ENCODE measurements at places on chromosomes 2 and 18.
A peak's percentile ranks its signal among the peaks of the same experiment; 100 is the strongest.

DNA sequence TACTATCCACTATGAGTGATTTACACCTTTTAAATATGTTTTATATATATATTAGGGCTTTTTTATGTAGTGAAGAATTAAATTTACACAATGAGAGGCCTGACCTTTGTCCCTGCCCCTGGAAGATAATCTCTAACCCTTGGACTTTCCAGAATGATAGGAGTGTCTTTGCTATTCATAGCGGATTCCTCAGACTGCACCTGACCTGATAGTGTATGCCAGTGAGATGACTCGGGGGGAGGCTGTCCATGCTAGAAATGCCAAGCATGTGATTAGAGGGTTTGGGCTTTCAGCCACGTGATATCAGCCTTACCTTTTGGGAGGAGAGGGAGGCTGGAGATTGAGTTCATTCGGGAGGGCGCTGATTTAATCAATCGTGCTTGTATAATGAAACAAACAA, 44.1 kb upstream of the LHCGR start:
- no peak for DNase-seq

DNA sequence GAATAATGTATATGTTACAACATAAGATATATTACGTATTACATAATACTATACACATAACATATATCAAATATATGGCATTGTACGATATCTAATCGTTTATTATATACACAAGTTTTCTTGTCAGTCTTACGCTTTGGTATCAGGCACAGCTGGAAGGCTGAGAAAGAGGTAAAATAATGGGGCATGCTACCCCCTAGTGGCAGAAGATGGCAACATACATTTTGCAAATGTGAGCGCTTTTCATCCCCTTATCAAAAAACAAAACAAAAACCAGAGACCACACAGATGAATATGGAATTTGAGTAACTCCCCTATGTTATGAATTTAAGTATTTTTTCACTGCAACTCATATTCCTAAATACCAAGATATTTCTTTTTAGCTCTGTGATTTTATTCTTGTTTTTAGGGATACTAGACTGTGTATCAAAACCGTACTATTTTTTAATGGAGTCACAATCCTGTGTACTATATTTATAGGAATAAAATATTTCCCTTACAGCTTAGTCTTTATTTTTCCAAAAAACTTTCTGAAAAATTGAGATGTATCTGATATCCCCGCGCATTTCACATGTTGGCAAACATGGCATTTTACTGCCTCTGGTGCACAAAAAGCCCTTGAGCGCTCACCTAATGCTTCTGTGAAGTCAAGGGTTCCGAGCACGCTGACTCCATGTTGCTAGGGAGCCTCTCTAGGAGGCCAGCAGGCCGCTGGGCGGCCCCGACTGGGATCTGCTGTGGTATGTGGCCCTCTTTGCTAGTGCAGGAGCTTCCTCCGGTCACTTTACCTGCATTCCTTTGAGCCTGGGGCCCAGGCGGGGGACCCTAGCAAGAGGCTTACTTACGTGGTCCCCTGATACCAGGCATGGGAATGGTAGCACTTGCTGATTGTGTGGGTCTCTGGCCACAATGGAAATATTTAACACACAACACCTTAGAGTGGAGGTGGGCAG, 62.5 kb downstream of the SLC4A3 start:
- DNase-seq = no peak

GRCh38 chr18:49880661-49881060, 67.3 kb upstream of the ACAA2 start:
- DNase-seq = no peak

DNA sequence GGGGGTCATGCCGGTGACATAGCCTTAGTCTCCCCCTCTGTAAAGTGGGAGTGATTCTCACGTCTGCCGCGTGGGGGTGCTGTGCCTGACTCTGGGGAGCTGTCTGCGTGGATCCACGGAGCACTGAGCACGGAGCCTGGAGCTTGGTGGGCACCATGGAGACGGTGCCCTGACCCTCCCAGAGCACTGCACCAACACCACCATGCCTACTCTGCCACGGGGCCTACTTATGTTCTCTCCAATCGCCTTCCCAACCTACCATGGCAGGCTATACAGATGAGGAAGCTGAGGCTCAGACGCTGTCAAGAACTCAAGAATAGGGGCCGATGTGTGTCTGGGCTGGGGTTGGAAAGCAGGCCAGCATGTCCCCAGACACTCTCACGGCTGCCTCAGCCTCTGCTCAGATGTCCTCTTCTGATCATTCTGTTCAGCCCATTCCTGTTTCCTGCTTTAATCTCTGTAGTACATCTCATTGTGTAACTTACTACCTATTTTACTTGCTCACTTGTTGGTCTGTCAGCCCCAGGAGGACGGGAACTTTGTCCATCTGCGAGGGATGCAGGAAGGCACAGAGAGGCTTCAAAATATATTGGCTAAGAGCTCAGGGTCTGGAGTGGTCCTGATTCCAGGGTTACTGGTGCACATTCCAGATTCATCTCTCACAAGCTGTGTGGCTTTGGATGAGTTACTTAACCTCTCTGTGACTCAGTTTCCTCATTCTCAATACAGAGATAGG, 168.1 kb upstream of the HS6ST1 start:
- DNase-seq = no peak

- DNase-seq = no peak
Observed at GRCh38 chr2:152132306-152132705, 33.5 kb upstream of the CACNB4 start.

DNA sequence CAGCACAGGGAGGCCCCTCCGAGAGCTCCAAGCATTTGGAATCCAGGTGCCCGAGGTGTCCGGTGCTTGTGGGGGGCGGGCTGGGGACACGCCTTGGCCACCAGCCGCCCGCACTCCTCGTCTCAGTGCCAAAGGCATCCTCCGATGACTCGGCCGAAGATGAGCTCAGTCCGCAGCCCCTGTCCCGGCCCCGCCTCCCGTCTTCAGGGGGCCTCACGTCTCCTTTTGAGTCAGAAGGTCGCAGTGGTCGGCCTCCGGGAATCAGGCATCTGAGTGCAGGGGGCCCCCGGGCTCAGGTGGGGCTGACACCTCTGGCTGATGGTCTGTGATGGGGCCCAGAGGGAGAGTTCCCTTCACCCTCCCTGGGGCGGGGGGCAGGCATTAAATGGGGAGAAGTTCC, 74.8 kb downstream of the NFATC1 start:
- DNase-seq = no peak

- no peak for DNase-seq
Observed at GRCh38 chr2:190815226-190815625, 65.4 kb upstream of the GLS start.

- DNase-seq = no peak
Observed at GRCh38 chr18:46449499-46449898, 207.5 kb downstream of the LOXHD1 start.

DNA sequence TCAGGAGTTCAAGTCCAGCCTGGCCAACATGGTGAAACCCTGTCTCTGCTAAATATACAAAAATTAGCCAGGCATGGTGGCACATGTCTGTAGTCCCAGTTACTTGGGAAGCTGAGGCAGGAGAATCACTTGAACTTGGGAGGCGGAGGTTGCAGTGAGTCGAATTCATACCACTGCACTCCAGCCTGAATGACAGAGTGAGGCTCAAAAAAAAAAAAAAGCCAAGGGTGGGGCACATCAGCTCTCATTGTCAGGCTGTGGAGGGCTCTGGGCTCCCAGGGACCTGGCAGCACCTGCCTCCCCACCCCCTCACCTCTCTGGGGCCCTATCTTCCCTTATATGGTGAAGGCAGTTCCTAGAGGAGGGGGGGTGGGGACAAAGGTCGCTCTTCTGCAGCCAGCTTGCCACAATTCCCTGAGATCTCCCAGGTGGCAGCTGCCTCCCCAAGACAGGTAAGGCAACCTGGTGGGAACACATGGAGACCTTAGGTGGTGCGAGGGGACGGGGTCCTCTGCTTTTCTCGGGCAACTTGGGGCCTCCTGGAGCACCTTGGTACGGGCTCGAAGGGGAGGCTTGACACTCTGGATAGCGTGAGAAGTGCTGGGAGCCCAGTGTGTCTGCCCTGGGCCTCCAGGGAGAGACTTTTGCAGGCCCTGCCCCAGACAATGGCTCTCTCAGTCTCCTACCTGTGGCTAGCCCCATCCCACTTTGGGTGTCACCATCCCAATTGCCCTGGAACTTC, at the start of gene VIL1:
TSS of gene VIL1 (plus strand) at position 407 of the 742 bp plus-strand sequence. CDS start 4,656 bp downstream, outside the sequence.
- no peak for DNase-seq

DNA sequence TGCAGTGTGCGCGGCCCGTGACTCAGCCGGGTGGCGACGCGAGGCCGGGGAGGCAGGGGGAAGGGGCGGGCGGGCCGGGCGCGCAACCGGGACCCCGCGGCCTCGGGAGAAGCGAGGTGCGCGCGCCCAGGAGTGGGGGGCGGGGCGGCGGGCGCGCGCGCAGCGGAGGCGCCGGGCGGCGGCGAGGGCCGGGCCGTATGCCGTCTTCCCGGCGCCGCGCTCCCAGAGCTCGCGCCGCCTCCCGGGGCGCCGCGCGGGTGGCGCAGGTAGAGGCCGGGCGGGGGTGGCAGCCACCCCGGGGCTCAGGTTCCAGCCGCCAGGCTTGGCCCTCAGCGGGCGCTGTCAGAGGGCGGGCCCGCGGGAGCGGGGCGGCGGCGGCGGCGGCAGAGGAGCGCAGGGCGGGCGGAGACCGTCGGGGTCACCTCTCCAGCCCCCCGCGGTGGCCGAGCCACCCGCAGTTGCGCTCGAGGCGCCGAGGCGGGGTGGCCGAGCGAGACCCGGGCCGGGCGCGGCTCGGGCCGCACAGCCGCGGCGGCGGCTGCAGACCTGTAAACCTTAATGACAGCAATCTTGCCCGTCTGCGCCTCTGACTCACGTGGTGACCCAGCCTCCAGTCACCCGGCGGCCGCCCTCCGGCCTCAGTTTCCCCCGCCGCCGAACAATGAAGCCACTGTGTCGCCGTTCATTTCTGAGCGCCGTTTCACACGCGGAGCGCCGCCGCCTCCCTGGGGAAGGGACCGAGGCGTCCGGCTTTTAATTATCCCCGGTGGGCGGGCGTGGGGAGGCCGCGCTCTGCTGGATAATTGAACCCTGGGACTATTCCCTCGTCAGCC, 25.3 kb upstream of the SMAD7 start:
- DNase-seq = peak; percentile 70

DNA sequence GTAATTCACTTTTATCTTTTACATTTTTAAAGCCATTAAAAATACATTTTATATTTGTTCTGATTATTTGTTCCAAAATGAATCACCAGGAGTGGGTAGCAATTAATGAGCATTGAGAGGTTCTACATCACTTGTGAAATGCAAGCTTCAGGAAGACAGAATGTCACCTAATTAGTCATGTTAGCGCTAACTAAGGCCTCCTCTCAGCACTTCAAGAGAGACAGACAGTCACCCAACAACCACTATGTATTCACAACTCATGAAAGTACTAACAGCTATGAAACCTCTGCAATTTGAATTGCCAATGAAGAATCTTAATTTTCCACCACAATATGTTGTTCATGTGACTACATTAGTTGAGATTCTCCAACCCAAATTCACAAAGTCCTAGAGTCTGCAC, 611.0 kb downstream of the KCNJ3 start:
- DNase-seq = no peak

- no peak for DNase-seq
Observed at GRCh38 chr2:27889774-27890145, 427 bp downstream of the RBKS start.

- DNase-seq = no peak
Observed at GRCh38 chr2:72081451-72081850, 66.2 kb downstream of the CYP26B1 start.

DNA sequence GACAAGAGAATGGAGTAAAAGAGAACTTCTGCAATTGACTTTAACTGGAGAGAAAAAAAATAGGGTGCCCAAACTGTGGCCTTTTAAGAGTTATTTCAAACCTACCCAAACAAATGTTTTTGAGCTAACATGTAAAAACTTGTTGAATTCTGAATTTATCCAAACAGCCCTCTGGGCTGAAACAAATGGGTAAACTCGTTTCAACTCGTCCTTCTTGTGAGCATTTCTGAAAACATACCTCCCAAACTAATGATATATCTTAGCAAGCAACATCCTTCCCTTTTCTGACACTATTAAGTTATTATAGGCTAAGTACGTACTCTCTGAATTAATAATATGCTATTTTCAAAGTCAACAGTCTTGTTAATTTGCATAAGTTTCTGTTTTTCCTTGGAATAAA, 793.0 kb upstream of the ACVR2A start:
- no peak for DNase-seq

DNA sequence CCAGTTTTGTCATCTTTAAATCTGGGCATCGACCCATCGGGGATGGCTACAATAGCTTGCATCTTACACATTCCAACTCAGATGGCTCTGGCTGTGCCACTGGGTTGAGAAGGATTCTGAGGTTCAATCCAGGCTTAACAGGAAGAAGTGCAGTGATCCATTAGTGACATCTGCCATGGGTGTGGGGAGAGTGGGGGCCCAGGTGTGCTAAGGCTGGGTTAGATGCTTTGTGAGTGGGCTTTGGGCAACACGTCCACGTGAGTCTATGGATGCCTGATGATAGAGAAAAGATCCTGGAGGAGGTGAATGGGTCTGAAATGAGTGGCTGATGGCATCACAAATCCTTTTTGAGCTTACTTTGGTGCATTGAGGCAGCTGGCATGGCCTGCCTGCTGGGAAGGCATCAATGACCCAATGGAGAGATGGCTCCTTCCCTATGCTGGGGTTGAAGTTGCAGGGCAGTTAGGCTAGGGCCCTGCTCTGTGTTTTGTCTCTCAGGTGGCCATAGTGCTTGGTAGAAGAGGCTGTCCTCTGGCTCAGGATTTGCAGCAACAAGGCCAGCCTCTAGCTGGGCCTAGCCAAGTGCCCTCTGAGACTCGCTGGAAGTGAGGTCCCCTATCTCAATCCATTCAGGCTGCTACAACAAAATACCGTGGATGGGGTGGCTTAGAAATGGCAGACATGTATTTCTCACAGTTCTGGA, 56.7 kb downstream of the HS1BP3 start:
- DNase-seq = no peak

- DNase-seq = no peak
Observed at GRCh38 chr2:97739020-97739892, 25.9 kb downstream of the ZAP70 start.

- no peak for DNase-seq
Observed at GRCh38 chr18:42442656-42443055, 487.6 kb downstream of the PIK3C3 start.

DNA sequence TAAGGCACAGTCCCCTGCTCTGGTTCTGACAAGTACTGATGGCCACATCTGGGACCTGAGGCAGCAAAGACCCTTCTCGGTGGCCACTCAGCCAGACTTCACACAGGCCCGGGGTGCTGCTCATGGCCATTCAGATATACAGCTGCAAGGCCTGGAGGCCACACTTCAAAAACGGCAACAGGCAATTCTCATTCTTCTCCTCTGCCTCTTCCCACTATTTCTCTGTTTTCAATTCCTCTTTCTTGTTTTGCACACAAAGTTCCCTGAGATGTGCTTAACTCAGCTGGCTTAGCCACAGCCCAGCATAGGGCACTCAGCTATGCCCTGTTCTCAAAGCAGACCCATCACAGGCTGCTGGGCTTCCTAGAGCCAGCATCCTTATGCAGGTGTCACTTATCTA, 29.9 kb downstream of the PTPN18 start:
- DNase-seq = no peak

- DNase-seq = no peak
Observed at GRCh38 chr2:50492477-50492851, 539.5 kb downstream of the NRXN1 start.

GRCh38 chr18:48098007-48098406, 167.5 kb upstream of the SMAD2 start:
- DNase-seq = no peak

GRCh38 chr18:37450434-37451132, 115.0 kb downstream of the CELF4 start:
- DNase-seq = no peak

- DNase-seq = no peak
Observed at GRCh38 chr2:3585261-3586109, 9.4 kb upstream of the COLEC11 start.

GRCh38 chr18:25075783-25076182, 276.2 kb downstream of the ZNF521 start:
- no peak for DNase-seq
